ENCODE measurements at places on chromosomes 2 and 18.

DNA sequence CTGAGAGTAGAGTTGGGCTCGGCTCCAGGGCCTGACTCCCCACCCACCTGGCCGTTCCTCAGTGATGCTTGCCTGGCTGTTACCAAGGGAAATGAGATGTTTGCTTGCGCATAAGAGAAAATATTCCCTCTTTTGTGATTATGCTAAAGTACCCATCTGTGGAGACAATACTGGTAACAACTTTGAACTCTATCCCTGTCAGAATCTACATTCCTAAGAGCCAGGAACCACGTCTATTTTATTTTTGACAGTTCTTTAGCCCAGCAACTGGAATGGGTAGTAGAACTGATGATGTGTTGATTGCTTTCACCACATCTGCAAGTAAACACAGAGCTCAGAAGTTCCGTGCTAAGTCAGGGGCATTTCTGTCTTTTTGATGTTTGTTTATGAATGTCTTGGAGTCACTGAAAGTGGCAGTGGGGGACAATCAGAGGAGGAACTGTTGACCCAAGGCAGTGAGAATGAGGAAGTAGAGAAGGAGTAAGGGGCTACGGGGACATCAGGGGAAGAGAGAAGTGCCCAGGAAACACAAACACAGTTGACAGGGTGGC is 348.3 kb upstream of the SOX11 start:
- no peak for DNase-seq

DNA sequence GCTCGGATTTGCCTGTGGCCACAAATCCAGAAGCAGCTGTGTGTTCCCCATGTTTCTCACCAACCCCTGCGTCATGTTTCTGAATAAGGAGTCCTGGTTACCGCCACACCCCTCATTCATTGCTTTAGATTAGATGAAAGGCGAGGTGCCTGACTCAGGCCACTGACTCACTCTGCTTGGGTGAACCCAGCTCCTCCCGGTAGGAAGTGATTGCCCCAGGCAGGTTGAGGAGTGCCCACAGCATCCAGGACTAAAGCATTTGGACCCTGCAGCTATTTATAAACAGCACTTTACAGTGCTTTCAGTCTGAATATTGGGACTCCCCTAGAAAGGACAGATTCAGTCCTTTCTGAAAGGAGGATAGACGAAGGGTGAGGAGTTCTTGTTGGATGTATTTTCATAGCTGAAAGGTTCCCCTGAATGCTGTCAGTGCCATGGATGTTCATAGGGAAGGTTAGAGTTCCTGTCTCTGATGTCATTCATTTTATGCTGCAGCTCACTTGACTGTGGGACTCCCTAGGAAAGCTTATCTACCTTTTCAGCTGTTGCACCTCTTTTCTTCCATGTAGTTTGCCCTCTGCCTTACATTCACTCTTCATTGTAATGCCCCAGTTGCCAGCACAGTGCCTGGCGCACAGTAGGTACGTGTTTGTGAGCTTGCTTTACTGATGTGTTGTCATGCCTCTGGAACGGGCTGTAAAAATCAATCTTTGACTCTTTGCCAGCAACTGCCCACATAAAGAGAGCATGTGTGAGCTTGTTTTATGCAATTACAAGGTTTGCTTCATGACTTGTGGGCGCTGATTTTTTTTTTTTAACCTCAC is 14.9 kb downstream of the ITGA6 start:
- DNase-seq = no peak

- DNase-seq = no peak
These were observed 95.4 kb upstream of the ZNF532 start for GRCh38 chr18:58769321-58769720.

GRCh38 chr2:62038975-62039771 is 133.7 kb downstream of the COMMD1 start:
- DNase-seq = no peak

- DNase-seq = no peak
These were observed 162.2 kb downstream of the ANKRD44 start for GRCh38 chr2:197148401-197148800.

GRCh38 chr2:75800456-75800855 is 89.7 kb upstream of the GCFC2 start:
- DNase-seq = no peak

DNA sequence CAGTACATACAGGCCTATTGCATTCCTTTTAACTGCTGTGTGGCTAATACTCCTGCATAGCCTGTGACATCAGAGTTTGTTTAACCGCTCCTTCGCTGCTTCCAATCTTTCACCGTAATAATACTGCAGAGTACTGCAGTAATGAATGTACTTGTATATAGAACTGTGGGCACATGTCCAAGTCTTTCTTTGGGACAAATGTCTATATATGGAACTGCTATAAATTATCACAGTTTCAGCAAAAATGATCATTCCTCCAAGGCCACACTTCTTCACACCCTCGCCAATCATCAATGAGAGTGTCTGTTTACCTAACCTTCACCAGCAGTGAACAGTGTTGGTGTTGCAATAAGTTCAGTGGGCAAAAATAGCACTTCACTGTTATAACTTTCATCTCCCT is 230.4 kb downstream of the SP3 start:
- no peak for DNase-seq

DNA sequence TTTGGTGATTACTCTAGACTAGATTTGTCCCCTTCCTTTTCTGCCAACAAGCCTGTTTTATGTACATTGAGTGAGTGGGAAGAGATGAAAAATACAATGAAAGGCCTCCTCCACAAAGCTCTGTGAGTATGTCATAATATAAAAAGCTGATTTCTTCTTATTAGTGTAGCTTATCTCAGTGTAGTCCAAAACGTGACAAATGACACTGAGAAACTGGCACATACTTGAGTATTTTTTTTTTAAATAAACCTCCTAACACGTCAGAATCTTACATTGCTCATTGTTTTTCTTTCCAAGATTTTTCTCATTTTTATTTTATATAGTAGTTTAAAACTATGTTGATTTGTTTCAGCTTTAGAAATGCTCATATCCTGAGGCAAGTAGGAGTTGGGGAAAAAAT is 17.9 kb upstream of the FIGN start:
- no peak for DNase-seq

DNA sequence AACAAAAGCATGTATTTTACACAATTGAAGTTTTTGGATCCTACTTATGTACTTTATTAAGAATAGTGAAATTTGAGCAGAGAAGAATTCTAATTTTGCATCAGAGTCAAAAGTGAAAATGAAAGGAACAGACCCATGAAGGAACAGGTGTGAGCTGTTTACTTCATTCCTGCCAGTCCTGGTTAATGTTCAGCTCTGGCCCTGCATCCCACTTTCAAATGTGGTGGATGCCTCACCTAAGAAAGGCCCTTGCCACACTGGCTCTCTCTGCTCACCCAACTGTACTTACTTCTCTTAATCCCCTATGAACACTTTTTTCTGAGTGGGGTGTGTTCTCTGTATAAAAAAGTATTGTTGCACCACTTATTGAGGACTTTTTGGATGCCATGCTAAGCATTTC is 22.2 kb downstream of the FAM110C start:
- DNase-seq = no peak

DNA sequence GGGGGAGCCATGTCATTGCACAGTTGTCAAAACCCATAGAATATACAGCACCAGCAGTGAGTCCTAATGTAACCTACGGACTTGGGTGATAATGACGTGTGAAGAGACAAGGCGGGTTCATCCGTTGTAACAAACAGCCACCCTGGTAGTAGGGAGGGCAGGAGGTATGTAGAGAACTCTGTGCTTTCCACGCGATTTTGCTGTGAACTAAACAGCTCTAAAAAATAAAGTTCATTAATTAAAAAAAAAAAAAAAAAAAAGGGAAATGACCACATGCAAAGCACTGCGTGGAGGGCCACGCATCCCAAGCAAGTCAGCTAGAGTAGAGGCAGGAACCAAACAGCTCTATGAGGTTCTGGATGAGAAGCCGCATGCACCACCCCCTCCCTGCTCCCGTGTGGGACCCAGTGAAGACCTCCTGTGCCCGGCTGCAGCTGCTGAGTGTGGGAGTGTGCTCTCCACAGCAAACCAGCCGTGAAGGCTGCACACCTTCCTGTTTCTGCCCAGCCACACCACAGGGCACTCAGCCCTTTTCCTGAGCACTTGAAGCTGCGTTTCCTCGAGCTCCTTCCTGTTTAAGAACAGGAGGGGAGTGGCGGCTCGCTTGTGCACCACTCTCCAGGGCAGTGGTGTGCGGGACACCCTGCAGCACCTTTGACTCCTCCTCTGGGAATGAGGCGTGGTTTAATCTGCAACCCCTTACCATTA is 65.6 kb downstream of the ODC1 start:
- no peak for DNase-seq

GRCh38 chr2:172926785-172927640 is 148.6 kb upstream of the MAP3K20 start:
- no peak for DNase-seq

DNA sequence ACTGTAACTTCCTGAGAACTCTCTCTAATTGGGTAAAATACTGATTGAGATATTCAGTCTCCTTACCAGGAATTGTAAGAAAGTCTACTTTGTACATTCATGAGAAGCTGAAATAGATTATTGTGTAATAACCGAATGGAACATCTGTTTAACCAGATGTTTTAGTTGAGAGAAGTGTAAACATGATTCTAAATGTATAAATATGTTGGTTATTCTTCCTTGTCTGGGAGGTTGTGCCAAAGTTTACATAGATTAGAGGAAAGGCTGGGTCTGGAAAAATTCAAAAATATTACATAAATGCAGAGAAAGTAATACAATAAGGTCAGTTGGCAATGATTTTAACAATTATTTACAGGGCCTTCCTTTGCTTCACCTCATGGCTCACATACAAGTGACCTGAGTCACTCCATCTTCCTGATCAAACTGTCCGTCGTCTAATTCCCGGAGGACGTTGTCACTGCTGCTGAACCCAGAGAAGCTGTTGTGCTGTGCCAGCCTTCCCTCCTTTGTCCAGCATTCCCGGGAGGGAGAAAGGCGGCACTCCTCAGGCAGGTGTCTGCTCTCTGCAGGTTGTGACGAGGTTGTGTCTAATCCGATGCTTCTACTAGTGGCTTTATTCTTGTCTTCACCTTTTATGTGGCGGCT is 55.9 kb downstream of the MOB4 start:
- no peak for DNase-seq

DNA sequence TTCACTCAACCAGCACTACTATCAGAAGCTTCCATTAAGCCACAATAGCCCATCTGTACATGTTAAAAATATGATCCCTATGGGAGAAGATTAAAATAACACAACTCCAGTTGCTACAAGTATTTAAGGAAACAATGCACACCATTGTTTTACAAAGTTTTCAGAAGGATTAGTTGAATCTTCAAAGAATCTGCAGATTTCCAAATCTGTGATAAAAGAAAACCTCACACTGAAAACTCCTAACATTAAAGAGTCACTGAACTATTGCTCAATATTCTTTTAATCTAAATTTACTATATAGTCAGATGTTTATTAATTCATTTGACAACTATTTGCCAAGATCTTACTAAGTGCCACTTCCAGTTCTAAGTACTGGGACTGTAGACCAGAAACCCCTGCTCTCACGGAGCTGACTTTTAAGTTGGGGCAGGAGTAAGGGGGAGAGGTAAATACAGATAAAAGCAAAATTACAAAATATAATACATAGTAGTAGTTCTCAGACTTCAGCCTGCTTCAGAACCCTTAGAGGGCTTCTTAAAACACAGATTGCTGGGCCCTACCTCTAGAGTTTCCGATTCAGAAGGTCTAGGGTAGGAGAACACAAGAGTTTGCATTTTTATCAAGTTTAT is 94.4 kb downstream of the STK39 start:
- DNase-seq = no peak

DNA sequence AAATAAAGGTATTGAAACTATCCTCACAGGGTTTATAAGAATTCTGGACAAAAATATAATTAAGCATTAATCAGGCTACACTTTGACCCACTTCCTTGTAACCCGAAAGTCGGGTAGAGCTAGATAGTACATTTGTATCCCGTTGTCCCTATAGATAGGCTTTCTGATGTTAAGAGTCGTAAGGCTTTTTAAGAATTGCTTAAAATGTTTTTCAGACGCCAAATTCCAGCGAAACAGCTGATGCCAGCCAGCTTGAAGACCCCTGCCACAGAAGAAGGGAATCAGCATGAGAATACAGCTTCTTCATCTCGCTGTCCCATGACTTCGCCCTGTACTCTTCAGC is 962 bp upstream of the GPR155 start:
- DNase-seq = no peak

GRCh38 chr2:149735237-149735958 is 147.8 kb upstream of the MMADHC start:
- DNase-seq = no peak

GRCh38 chr2:225113371-225114015 is 71.2 kb upstream of the DOCK10 start:
- no peak for DNase-seq

DNA sequence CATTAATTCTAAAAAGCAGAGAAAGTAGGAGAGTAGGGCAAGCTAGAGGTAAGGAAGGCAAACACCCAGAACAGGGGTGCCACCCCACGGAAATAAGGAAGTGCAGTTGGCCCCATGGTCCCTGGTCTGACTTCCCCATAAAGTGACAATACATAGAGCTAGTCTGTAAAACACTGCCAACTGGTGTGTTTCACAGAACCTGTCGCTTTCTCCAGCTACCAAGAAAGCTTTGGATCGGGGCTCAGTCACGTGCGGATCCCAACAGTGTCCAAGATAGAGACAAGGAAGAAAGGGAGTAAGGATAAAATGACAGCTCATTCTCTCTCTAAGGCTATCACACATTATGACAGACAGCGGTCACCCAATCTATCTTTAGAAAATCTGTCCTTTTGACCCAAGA is 36.4 kb downstream of the TBC1D8 start:
- no peak for DNase-seq

- DNase-seq = no peak
These were observed 229.7 kb downstream of the EIPR1 start for GRCh38 chr2:3147651-3148530.

GRCh38 chr2:194545978-194546377 is 1111.0 kb upstream of the SLC39A10 start:
- no peak for DNase-seq

- no peak for DNase-seq
These were observed 18.9 kb downstream of the SLC8A1 start for GRCh38 chr2:40432921-40433483.

- no peak for DNase-seq
These were observed 164.0 kb downstream of the GRB14 start for GRCh38 chr2:164457271-164457670.

GRCh38 chr18:75533950-75534349 is 106.4 kb upstream of the SMIM21 start:
- DNase-seq = no peak

- no peak for DNase-seq
These were observed 980.1 kb upstream of the POU3F3 start for GRCh38 chr2:103873716-103874351.

GRCh38 chr2:1976728-1977416 is 232.6 kb upstream of the PXDN start:
- no peak for DNase-seq

GRCh38 chr2:20304411-20304810 is 46.2 kb downstream of the PUM2 start:
- DNase-seq = no peak
